PC-9 (cell line): ENCODE measurements at places on chromosomes 5 and 9.
A peak's percentile ranks its signal among the peaks of the same experiment; 100 is the strongest.

DNA sequence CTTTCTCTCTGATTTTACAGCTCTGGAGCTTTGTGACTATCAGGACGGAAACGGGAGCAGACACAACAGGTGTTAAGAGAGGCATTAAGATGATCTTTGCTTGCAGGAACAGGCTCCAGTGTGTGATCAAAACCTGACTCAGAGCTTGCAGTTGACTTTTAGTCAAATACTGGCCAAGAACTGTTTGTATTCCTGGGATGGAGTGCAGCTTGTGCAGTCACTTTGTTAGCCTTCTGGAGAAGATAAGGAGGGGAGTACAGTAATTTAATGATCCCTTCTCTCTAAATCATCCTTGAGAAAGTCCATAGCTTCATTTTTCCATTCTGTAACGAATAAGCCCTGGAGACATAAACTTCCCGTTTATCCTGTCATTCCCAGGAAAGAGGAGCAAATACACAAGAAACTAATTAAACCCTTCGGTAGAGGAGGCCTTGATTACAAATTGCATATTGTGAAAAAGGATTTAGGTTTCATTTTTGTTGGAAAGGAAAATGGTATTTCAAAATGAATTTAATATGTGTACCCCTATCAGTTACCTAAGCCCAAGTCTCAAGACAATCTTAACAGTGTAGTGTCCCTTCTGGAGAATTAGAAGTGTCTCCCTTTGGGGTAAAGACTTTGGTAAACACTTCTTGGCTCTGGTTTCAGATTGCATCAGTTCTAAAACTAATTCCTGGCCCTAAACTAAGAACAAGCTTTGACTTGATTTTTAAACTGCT is 3.1 kb upstream of the STOM start:
- DNase-seq = no peak

- no peak for DNase-seq
These were observed 120.2 kb downstream of the ICE1 start for GRCh38 chr5:5542654-5543053.

- no peak for DNase-seq
These were observed 472.0 kb upstream of the WWC1 start for GRCh38 chr5:167819406-167819805.

DNA sequence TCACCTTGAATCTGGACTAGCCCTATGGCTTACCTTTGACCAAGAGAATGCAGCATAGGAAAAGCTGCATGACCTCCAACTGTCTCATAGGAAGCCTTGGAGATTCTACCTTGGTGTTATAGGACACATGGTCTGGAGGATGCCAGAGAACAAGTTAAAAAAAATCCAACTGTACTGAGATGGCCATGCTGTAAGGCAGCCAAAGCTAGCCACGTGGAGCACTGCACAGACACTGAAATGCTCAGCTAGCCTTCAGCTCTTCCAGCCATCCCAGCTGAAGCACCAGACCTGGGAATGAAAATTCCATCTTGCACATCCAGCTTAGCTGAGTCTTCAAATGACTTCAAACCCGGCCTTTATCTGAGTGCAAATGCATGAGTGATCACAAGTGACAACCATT is 6.0 kb upstream of the GRAMD2B start:
- DNase-seq = no peak

DNA sequence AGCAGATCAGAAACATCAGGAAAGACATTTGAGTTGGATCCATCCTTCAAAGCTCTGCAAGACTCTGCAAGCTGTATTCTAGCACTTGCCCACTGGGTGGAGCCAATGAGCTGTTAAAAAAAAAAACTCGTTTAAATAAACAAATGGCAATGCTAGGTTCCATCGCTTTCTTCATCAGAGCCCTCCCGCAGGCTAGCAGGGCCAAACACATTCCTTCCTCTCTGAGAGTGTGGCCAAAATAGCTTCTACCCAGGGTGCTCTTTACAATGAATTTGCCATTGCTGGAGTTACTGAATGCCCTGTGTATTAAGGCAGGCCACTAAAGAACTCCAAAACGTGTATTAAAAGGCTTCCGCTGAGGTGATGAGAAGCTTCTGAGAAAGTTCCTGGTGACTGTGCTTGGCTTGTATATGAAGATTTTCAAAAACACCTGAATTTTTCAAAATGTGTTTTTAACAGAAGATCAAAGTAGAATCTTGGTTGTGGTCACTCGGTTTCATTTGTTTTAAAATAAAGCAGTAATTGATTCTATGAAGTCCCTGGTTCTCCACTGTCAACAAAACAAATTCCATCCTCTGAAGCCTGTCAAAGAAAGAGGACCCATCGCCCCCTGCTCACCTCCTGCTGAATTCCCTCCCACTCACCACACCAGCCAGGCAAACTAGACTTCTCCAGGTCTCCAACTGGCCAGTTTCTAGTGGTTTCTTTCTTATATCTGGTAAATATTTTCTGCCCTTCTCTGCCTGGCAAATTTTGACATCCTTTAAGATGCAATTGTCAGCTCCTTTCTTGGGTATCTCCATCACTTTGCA is 36.5 kb upstream of the EQTN start:
- DNase-seq = peak; percentile 62

- DNase-seq = no peak
These were observed 972.6 kb upstream of the SEMA6A start for GRCh38 chr5:117547192-117547591.
